Activated CD4-positive, CD25-positive, alpha-beta regulatory T cell treated with anti-CD3 and anti-CD28 coated beads, Interleukin-2, amount 50 U/mL, for 24 hours (primary cell): ENCODE measurements at places on chromosomes 3 and 15.

GRCh38 chr15:63370764-63371163 lies 10.9 kb downstream of the CA12 start:
- ATAC-seq, result no peak

GRCh38 chr15:78762985-78763795 lies 48.1 kb downstream of the ADAMTS7 start:
- no peak for ATAC-seq

GRCh38 chr3:94373456-94373855 lies 310.6 kb downstream of the NSUN3 start:
- no peak for ATAC-seq

GRCh38 chr3:111971533-111972130 lies 7.2 kb upstream of the ABHD10 start:
- ATAC-seq, result no peak

DNA sequence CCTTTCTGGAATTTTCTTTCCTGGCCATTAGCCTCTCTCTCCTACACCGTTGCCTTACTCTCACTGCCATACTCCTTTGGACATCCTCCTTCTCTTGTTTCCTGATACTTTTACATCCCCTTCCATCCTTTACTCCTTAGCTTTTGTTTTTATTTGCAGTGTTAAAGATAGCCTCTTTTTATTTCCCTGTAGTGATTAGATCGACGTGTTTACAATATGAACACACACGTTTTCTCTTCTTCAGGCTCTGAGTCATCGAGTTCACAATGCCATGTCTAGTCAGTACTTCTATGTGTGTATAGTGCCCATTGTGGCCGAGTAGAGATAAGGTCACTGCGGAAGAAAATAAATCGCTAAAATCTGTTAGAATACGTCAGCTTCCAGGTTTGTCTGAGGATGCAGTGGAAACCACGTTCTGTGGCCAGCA lies 208.5 kb downstream of the LPP start:
- ATAC-seq, result peak; percentile 84

DNA sequence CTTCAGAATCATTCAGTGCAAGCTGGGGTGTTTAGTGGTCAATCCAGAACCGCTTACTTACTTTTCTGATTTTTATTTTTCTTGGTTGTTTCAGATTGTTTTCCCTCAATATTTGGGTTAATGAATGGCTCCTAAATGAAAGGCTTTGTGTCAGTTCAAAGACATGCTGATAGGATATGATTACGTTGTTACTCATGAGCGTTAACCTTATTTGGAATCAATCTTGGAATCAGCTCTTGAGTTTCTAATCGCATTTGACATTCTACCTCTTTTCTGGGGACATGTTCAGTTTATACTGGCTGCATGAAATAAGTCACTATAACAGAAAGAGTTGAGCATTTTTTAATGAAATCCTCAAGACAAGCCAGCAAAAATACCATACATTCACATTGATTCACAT lies 50.2 kb downstream of the ATP11B start:
- no peak for ATAC-seq

GRCh38 chr3:129257609-129258008 lies 8.2 kb downstream of the COPG1 start:
- no peak for ATAC-seq

DNA sequence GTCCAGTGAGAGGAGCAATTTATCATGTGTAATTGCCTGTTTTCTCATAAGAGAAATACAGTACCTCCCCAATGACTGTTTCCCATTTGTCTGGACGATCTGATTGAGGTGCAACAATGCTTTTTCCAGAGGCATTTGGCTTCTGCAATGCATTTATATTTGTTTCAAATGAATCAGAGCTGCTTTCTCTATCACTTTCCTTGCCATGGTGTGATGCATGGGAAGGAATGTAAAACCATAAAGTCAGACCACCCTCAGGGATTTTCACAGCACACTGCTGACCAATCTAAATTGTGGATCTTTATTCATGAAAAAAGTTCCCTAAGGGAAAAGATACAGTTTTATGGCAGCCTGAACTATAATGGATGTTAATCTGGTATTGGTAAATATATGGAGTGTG lies 333.0 kb downstream of the ZNF385D start:
- ATAC-seq, result no peak

- no peak for ATAC-seq
Observed at GRCh38 chr3:73781541-73781940, 156.8 kb upstream of the PDZRN3 start.

DNA sequence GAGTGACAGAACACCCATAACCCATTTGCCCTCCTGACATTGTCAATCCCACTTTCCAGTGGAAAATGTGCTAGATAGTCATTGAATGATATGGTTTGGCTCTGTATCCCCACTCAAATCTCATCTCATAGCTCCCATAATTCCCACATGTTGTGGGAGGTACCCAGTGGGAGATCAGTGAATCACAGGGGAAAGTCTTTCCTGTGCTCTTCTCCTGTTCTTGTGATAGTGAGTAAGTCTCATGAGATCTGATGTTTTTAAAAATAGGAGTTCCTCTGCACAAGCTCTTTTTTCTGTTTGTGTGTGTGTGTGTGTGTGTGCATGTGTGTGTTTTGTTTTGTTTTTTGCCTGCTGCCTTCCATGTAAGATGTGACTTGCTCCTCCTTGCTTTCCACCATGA lies 191.7 kb downstream of the ARRDC4 start:
- no peak for ATAC-seq

- no peak for ATAC-seq
Observed at GRCh38 chr3:49378249-49378895, 20.2 kb upstream of the GPX1 start.

DNA sequence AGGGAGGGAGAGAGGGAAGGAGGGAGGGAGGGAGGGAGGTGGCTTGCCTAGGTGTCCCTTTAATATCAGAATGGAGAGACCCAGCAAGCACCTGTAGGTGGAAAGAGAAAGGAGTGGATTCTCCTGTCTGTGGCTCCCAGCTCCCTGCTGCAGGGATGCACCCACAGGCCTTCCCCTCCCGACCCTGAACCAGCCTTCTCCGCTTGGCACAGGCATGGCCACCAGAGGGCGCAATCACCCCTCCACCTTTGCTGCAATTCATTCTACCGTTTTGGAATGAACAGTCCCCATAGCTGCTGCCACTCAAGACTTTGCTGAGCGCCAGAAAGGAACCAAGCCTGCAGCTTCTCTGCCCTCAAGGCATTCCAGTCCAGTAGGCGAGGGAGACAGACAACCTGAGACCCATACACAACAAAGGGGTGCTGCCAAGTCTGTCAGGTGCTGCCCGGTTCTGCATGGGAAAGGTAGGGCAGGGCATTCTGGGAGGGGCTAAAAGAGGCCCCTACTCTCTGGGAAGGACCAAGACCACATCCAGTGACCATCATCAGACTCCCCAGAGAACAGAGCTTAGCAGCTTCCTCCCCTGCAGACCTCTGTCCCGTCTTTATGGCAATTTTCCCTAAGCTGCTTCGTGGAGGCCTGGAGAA lies 4.9 kb downstream of the TLR9 start:
- ATAC-seq, result peak; percentile 74

- ATAC-seq, result peak; percentile 66
Observed at GRCh38 chr3:23202921-23203707, at the start of gene UBE2E2. Gene UBE2E2 (plus strand): TSS chr3:23203327.

- ATAC-seq, result no peak
Observed at GRCh38 chr3:151101270-151101969, 16.0 kb downstream of the MED12L start.

GRCh38 chr3:42490243-42490642 lies 12.2 kb upstream of the VIPR1 start:
- ATAC-seq, result peak; percentile 38

GRCh38 chr15:44694416-44694815 lies 16.7 kb downstream of the PATL2 start:
- no peak for ATAC-seq

- ATAC-seq, result no peak
Observed at GRCh38 chr3:14297784-14298236, 104.6 kb upstream of the SLC6A6 start.

DNA sequence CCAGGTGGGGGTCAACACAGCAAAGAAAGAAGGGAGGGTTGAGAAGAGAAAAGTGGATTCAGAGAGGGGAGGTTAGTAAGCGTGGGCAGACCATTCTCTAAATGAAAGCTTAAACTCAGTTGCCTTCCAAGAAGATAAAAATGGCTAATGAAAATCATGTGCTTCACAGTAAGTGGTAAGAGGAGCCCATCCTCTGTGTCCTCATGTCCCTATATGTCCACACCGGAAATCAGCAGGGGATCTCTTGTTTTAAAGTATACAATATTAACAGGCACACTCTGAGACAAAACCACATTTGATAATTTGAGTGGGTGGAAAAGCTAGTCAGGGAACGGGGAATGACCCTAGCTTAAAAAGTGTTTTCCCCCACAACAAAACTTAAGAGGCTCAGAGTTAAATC lies 4.4 kb upstream of the FOXP1 start:
- no peak for ATAC-seq

- no peak for ATAC-seq
Observed at GRCh38 chr3:78665776-78666469, 1101.9 kb downstream of the ROBO1 start.

DNA sequence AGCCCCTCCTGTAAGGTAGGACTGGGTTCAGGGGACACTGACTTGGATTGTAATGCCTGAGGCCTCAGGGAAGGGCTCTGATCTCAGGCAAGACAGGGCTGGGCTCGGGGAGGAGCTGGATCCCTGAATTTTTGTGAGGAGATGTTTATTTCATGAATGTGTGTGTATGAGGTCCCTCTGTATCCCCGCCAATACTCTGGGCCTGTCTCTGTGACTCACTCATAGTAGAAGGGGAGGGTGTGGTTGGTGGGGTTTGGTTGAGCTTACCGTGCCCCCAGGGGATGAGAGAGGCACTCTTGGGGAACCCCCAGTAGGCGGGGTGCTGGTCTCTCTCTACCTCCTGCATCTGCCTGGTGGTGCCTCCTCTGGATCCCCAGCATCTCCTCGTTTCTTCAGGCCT lies 28.1 kb downstream of the RPSA start:
- ATAC-seq, result peak; percentile 32

DNA sequence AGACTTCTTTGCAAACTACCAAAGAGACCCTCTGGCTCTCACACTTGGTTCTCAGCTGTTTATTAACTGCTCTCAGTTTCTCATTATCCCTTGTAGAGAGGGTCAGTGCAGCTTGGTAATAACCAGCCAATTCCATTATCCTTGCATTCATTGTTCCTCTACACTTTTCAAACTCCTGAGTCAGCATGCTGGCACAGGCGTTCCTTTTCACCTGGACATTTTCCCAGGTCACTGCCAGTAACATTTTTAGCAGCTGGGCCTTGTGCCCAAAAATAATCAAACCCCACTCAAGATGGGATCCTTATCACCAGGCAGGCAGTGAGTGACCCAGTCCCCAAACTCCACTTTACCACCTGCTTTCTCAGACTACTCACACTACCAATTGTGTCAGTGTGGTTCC lies 4.8 kb upstream of the SUMF1 start:
- no peak for ATAC-seq

GRCh38 chr15:90178468-90179435 lies 22.4 kb upstream of the SEMA4B start:
- ATAC-seq, result no peak

DNA sequence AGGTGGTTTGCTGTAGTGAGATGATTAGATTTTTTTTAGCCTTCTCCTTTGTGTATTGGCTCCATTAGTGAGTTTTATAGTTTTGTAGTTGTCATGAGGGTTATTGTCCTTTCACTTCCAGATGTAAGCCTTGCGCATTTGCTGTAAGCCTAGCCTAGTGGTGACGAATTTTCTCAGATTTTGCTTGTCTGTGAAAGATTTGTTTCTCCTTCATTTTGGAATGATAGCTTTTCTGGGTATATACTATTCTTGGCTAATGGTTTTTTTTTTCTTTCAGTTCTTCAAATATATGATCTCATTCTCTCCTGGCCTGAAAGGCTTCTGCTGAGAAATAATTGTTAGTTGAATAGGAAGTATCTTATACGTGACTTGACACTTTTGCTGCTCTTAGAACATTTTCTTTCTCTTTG lies 166.5 kb upstream of the THRB start:
- ATAC-seq, result no peak

GRCh38 chr15:85727068-85727467 lies 67.7 kb downstream of the KLHL25 start:
- no peak for ATAC-seq

GRCh38 chr3:4060603-4061002 lies 242.6 kb upstream of the SETMAR start:
- ATAC-seq, result no peak

DNA sequence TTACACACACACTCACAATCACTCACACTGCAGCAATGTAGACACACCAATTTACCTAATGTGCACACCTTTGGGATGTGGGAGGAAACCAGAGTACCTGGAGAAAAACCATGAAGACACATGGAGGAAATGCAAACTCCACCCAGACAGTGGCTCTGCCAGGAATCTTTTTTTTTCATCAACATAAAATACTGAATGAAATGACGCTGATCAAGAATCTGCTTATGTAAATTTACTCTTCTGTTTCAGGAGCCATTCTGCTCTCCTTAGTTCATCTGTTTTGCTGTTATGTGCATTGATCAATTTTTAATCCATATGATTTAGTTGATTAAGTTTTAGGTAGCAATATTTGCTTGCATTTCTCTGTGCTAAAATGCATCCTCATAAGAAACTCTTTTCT lies 414.2 kb upstream of the CCDC54 start:
- ATAC-seq, result no peak

DNA sequence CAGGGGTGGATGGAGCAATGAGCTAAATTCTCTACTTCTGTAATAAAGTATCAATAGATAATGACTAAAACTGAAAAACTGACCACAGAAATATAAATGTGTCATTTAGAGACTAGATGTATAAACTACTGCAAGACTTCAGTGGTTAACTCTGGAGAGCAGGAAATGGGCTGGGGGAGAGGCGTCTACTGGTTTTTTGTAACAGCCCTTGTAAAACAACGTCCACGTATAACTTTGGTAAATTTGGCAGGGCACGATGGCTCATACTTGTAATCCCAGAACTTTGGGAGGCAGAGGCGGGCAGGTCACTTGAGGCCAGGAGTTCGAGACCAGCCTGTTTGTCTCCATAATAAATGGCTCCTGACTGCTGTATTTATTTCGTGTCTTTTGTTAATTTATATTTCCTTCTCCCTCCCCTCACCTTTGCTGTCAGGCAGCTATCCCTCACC lies 12.5 kb downstream of the RAB27A start:
- peak; percentile 58 for ATAC-seq

- peak; percentile 32 for ATAC-seq
Observed at GRCh38 chr3:62446337-62446940, 73.1 kb upstream of the FEZF2 start.

GRCh38 chr15:79372428-79372827 lies 59.7 kb upstream of the MINAR1 start:
- ATAC-seq, result no peak

- ATAC-seq, result no peak
Observed at GRCh38 chr3:66441692-66442091, 59.1 kb downstream of the LRIG1 start.

GRCh38 chr3:44309500-44309899 lies 29.1 kb upstream of the TCAIM start:
- ATAC-seq, result no peak

GRCh38 chr3:58989163-58989562 lies 60.7 kb downstream of the CFAP20DC start:
- ATAC-seq, result no peak

GRCh38 chr15:59434481-59434880 lies 3.5 kb upstream of the FAM81A start:
- ATAC-seq, result no peak

- ATAC-seq, result no peak
Observed at GRCh38 chr15:60784483-60785254, 305.7 kb upstream of the ICE2 start.

- peak; percentile 27 for ATAC-seq
Observed at GRCh38 chr3:177358977-177359592, 161.8 kb upstream of the TBL1XR1 start.
